ENCODE measurements at places on chromosomes 3 and 15.

GRCh38 chr15:98518823-98519561 is 129.3 kb upstream of the IGF1R start:
- DNase-seq, result peak; percentile 86

DNA sequence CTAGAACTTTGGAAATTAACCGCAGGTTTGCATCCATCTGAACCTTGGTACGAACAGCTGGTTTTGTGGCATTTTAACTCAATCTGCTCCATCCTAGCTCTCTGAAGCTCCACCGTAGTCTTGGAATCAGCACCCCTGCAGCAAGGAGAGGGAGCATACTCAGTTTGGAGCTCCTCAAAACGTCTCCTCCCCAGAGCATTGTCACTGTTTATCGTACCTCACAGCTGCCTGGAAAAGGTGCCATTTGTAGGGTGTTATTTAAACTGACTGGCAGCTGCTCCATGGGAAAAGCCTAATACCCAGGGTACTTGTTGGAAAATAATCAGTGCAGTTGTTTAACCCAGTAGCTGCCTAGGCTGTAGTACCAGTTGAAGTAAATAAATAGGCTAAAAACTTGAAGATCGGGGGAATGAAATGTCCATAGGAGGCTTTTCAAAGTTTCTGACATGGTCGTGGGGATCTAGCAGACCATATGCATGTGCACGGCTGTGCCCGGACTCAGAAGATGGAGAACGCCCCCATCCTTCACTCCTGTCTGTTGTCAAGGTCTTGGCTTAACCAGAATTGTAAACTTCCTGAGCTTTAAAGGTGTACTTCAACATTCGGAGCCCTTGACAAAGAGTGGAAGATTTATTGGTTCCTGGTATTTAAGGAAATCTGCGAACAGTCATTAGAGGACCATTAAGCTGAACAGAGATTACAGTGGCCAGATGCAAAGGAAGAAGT is 43.9 kb downstream of the GHSR start:
- no peak for DNase-seq

DNA sequence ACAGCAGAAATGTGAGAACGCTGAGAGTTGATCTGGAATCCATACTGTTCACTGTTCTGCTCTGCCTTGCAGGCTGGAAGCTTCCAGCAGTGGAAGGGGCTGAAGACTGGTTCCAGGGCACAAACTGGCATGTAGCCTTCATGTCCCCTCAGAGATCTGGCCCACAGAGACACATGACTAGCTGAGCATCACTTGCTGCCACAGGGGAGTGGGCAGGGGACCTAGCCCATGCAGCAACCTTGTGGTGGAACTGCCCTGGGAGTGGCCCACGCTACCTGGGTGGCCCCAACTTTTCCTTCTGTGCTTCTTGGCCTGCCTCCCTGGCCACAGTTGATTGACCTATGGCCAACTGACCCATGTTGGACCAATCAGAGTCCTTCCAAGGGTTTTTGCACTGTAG is 98.1 kb downstream of the TPRA1 start:
- no peak for DNase-seq

DNA sequence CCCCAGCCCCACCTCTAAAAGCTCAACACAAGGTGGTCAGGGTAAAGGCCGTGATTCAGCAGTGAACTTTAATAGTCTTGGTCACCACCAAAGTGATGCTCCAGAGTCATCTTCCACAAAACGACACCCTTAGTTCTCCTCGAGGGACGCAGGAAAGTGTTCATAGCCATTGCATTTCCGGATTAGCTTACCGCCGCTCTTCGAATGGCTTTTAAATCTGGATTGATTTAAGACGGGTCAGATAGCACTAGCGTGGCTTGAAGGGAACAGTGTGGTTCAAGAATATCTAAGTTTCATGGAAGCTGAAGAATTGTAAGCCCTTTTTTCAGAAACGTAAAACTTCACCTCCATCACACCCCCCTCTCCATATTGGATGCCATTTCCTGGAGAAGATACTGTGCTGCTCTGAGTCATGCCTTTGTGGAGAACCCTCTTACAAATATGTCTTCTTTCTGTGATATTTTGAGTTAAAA is 829 bp downstream of the RNF7 start:
- no peak for DNase-seq

- DNase-seq, result no peak
Measured at GRCh38 chr3:16362770-16363169, 97.8 kb downstream of the OXNAD1 start.

GRCh38 chr3:38125305-38126120 is 11.4 kb downstream of the ACAA1 start:
- DNase-seq, result no peak

- DNase-seq, result no peak
Measured at GRCh38 chr3:142243134-142243533, 17.7 kb upstream of the GK5 start.

- DNase-seq, result no peak
Measured at GRCh38 chr3:172177046-172177445, 137.7 kb downstream of the FNDC3B start.

- no peak for DNase-seq
Measured at GRCh38 chr3:187183903-187184302, 13.4 kb upstream of the RTP1 start.

GRCh38 chr3:10974131-10974530 is 18.4 kb upstream of the SLC6A1 start:
- no peak for DNase-seq

DNA sequence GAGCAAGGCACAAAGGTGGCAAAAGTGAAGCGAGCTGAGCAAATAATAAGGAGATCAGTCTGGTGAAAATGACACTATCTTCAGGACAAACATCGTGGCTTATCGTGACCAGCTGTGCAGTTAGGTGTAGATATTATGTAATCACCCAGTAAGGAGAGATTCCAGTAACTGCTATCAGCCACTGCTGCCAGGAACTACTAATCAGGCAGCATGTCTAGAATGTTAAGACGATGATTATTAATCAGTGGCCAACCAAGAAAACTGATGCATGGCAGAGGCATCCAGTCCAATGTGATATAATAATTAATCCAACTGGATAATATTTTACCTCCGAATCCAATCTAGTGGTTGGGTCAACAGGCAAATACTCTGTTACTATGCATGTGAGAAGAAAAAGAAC is 252.7 kb upstream of the ZPLD1 start:
- DNase-seq, result no peak

GRCh38 chr15:85702321-85703101 is 92.2 kb downstream of the KLHL25 start:
- no peak for DNase-seq

DNA sequence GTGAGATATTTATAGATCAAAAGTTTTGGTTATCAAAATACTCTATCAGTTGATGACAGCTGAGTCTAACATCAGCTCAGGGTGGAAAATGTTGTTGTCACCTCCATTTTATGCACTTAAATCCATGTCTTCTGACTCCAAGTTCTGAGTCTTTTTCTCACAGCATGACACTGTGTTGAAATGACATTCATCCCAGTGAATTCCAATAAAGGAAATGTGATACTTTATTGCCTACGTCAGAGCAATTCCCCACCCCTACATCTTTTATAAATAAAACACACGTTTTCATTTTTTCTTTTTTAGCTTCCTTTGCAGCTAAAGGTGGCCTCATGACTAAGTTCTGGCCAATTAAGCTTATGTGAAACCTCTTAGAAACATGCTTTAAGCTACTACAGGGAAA is 10.7 kb downstream of the DRD3 start:
- no peak for DNase-seq

DNA sequence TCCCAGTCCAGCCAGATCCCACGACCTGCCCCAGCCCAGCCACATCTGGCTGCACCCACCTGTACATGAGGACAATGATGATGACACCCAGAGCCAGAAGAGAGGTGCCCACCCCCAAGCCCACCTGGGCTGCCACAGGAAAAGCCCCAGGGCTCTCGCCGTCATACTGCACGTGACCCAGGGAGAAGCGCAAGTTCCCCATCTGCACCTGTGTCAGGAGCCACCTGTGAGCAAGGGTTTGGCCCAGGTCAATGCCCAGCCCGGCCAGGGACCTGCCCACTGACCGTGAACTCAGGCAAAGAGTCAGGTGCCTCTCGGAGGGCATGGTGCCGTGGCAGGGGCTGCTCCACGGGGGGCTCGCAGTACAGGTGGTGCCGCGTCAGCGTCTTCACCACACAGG is 16.3 kb downstream of the PLXNB1 start:
- no peak for DNase-seq

DNA sequence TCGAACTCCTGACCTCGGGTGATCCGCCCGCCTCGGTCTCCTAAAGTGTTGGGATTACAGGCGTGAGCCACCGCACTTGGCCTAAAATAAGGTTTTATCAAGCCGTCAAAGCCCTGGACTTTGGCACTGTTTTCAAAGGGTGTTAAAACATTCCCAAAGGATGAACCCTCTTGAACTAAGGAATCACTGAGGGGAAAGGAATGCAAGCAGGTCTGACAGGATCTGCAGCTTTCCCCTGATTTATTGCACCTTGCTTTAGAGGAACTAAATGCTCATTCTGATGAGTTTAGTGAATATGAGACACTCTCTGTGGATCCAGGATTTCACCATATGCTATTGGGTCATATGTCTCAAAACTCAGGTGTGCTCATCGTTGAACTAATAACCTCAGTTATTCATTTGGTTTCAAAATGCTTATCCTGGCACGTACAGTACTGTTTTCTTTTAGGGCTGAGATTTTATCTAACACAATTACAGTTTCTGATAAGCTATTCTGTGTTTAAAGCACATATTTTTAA is 63.0 kb upstream of the TSC22D2 start:
- no peak for DNase-seq

All from NCI-H1417 (cell line).